Activated T-helper 1 cell treated with anti-CD3 and anti-CD28 coated beads, Interleukin-12 subunit alpha, Interleukin-12 subunit beta, Interleukin-2, Interleukin-4 antibody, amounts not matched to agents 30 ng/mL and 10 ng/mL and 1 ng/mL, durations not matched to agents 14 hours and 24 hours and 36 hours (primary cell): ENCODE measurements at places on chromosomes 16 and 17.

- DNase-seq: no peak
Observed at GRCh38 chr16:85906349-85906748, 7.4 kb downstream of the IRF8 start.

GRCh38 chr17:75783069-75783783, 1.4 kb upstream of the UNK start:
- DNase-seq: no peak

DNA sequence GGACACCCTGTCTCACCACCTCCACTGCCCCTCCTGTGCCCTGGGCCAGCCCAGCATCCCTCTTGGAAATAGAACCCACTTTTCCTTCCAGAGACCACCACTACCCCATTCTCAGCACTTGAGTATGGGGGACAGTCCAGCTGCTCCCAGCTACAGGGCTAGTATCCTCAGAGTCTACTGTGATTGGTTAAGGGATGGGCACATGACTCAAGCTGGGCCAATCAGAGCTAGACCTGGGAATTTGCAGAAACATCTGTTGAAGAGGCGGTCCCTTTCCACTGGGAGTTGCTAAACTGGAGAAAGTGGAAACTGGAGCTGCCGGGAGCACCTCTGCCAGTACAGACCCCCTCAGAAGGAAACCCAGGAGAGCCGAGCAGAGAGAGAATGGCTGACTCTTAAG, 156.6 kb downstream of the GSG1L start:
- no peak for DNase-seq

DNA sequence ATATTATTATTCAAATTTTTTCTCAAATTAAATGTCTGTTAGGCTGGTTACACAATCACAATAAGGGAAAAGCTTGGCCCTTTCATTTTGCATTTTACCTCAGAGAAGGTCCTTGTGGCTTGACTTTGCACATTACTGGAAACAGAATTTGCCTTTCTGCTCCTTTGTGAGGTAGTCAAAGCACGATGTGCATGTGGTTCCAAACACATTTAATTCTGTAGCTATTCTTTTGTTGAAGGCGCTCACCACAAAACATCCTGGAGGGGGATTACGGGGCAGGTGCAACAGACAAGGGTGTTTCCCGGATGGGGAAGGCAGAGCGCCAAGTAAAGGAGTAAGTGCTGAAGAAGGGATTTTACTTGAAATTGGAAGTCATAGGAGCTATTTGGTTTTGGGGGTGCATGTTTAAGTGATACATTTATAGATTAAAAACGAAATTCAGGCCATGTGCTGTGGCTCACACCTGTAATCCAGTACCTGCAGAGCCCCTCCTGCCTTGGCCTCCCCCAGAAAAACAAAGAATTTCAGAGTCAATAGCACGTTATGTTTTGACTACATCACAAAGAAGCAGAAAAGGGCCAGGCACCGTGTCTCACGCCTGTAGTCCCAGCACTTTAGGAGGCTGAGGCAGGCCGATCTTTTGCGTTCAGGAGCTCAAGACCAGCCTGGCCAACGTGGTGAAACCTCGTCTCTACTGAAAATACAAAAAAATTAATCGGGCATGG, 31.2 kb upstream of the TENT4B start:
- DNase-seq: peak; percentile 63

- no peak for DNase-seq
Observed at GRCh38 chr16:54546521-54546920, 259.9 kb upstream of the IRX3 start.

DNA sequence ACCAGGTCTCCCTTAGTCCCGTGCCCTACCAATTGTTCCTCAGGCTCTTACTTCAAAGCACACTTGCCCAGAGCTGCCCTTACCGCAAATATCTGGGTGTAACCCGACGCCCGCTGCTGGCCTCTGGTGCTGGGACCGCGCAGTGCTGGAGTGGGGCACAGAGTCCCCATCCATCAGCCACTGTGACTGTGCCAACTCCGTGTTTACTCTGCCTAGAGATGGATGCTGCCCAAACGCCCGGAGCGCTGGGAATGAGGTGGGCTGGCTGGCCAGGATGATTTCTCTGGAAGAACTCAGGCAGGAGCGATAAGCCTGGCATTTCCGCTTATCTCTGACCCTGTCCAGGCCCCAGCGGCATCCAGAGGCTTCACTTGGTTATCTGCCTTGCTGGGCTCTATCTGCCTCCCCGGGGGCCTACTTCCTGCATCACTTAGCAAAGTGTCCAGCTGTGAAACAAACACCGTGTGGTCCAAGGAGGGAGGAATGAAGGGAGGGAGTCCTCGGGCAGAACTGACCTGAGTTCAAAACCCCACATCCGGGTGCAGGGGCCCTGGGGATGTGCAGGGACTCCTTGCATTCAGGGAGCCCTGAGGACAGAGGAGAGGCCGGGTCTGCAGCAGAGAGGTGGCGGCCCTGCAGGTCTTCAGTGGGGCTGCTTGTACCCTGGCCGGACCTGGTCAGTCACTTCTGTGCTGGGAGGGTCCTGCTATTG, 9.4 kb upstream of the MYLK3 start:
- no peak for DNase-seq

- DNase-seq: no peak
Observed at GRCh38 chr16:20906341-20907255, 6.0 kb downstream of the LYRM1 start.

GRCh38 chr17:65401561-65401960, 159.9 kb downstream of the AXIN2 start:
- no peak for DNase-seq

GRCh38 chr17:35238821-35239220, 4.1 kb upstream of the SLFN5 start:
- no peak for DNase-seq

GRCh38 chr17:29136998-29137730, 43.0 kb downstream of the MYO18A start:
- no peak for DNase-seq

GRCh38 chr17:980406-981291, 1.1 kb upstream of the NXN start:
- DNase-seq: peak; percentile 75

DNA sequence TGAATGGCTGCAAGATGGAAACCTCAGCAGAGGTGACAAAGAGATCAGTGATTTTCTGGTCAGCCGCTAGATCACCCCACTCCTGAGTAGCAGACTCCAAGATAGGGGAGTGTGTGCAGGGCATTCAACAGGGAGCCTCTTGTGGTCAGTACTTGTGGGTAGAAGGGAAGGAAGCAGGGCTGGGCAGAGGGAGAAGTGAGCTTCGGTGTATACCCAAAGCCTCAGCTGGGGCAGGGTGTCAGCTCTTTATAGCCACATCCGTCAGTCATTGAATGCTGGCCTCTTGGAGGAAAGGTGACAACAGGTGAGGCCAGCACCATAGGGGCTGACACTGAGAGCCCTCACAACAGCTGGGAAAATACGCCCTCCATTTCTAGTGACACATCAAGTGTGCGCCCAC, 2.2 kb upstream of the SLC12A3 start:
- DNase-seq: no peak

- no peak for DNase-seq
Observed at GRCh38 chr17:9907883-9908648, 3.0 kb upstream of the RCVRN start.

DNA sequence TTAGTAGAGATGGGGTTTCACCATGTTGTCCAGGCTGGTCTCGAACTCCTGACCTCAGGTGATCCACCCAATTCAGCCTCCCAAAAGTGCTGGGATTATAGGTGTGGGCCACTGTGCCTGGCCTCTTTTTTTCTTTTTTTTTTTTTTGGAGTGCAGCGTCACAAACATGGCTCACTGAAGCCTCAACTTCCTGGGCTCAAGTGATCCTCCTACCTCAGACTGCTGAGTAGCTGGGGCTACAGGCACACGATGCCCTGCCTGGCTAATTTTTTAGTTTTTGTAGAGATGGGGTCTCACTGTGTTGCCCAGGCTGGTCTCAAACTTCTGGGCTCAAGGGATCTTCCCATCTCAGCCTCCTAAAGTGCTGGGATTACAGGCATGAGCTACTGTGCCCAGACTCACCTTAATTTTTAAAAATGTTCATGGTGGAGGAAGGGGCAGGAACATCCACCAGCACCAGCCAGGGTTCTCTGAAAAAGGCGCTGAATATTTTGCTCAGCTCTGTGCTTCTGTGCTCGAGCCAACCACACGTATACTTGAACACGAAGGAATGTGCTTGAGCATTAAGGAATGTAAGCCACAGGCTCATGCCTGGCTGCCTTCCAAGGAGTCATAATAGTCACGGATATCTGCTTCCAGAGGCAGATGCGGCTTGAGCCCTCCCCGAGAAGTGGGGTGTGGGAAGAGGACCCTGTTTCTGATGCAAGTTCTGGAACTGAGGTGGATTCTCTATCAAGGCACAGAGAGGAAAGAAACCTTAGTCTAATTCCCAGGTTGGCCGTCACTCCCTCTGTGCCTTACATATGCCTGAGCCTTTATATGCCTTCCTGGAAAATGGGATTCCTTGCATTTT, 65.5 kb upstream of the CREBBP start:
- DNase-seq: no peak

DNA sequence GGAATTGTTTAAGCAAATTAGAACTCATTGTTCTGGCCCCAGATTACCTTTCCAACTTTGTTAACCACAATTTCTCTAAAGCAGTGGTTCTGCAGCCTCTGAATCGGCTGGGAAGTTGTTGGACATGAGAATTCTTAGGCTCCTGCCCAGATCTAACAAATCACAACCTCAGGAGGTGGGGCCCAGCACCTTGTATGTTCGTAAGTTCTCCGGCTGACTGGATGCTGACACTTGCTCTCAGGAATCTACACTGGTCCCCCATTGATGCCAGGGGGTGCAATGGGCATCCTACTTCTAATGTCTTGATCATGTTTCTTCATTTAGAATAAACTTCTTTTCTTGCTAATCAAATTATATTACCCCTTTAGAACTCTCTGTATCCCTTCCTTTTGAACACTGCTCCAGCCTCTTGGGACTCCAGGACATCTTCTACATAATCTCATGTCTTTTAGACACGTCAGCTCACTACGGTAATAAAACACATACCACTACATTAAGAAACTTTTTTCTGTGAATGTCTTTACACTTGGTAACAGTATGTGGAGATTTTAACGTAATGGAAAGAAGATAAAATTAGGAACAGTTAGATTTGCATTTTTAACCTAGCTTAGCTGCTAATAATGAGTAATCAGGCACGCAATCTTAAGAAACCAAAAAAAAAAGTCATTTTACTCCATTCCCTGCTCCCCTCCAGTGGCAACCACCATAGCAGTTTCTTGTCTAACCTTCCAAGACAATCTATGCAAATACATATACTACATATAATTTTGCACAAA, 143.2 kb downstream of the ITFG1 start:
- no peak for DNase-seq

GRCh38 chr17:4241535-4241934, 22.2 kb downstream of the ANKFY1 start:
- no peak for DNase-seq

- DNase-seq: peak; percentile 9
Observed at GRCh38 chr16:54286366-54287130, at the start of gene IRX3. IRX3 (minus strand) TSS chr16:54286787; CDS start chr16:54286050, 737 bp downstream.

GRCh38 chr17:31758646-31759045, 100.4 kb downstream of the COPRS start:
- DNase-seq: no peak

GRCh38 chr16:85151603-85152413, 39.5 kb upstream of the CIBAR2 start:
- DNase-seq: no peak

DNA sequence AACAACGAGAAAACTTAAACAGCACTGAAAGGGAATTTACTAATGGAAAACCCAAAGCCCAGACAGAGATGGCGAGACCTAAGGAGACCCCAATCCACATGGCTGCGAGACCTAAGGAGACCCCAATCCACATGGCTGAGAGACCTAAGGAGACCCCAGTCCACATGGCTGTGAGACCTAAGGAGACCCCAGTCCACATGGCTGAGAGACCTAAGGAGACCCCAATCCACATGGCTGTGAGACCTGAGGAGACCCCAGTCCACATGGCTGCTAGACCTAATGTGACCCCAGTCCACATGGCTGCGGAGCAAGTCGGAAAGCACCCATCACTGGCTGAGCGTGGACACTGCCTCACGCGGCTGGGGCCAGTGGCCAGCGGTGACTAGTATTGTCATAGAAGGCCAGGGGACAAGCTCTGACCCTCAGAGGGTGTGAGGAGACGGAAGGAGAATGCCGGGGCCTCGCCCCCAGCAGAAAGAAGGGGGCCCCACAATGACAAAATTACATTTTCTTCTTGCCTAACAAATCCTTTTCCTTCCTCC, 241.8 kb downstream of the C16orf95 start:
- DNase-seq: no peak
